ENCODE measurements at places on chromosomes 1 and 21. TPM values are rescaled to one million over a fixed set of nuclear protein-coding genes. Genes with fewer than 3 reads are reported as not detected.

The GJA4 gene
- total RNA-seq: 347 TPM

DNA sequence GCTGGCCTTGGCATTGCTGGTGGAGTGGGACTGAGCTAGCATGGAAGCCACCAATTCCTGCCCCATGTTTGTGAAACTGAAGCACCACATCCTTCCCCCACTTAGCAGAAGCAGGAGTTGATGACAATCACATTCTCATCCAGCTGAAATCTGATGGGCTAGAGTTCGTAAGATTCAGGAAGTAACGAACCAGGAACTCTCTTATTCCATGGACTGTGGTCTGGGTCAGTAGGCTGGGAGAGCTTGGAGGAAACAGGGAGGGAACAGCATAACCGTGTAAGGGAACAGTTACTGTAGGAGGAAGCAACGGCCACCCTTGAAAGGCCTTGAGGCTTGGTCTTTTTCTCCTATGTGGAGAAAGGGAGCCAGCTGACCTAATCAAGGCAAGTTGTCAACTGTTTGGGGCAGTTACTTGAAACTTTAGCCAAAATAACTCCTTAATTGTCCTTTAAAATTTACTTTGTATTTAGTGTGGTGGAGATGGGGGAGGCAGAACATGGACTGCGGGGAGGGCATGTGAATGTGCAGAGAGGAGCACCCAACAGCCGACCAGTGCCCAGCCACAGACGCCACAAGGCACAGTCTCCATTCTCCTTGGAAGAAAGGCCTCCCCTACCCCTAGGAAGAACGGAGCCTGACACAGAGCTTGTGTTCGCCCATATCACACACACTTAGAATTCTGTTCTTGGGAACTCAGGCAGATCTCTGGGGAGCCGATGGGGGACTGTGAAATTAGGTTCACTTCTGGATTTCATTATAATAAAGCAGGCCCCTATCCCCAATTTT, 2.0 kb upstream of the COQ8A start:
- peaks cover 3% of the 10 kb centered on the region for H3K36me3 ChIP-seq
- H3K27me3 ChIP-seq: peaks cover 15% of the 10 kb centered on the region
- no peak overlapping the region for H3K4me3 ChIP-seq
- no peak for DNase-seq

The ZNF496 gene
- 76.5 TPM for total RNA-seq

GRCh38 chr1:69413129-69413528, 154.6 kb upstream of the LRRC7 start:
- H3K27ac ChIP-seq: no peak overlapping the region
- H3K4me1 ChIP-seq: no peaks in the 10 kb centered on the region
- no peaks in the 10 kb centered on the region for H3K36me3 ChIP-seq
- no peak for DNase-seq
- no peaks in the 10 kb centered on the region for H3K27me3 ChIP-seq

DNA sequence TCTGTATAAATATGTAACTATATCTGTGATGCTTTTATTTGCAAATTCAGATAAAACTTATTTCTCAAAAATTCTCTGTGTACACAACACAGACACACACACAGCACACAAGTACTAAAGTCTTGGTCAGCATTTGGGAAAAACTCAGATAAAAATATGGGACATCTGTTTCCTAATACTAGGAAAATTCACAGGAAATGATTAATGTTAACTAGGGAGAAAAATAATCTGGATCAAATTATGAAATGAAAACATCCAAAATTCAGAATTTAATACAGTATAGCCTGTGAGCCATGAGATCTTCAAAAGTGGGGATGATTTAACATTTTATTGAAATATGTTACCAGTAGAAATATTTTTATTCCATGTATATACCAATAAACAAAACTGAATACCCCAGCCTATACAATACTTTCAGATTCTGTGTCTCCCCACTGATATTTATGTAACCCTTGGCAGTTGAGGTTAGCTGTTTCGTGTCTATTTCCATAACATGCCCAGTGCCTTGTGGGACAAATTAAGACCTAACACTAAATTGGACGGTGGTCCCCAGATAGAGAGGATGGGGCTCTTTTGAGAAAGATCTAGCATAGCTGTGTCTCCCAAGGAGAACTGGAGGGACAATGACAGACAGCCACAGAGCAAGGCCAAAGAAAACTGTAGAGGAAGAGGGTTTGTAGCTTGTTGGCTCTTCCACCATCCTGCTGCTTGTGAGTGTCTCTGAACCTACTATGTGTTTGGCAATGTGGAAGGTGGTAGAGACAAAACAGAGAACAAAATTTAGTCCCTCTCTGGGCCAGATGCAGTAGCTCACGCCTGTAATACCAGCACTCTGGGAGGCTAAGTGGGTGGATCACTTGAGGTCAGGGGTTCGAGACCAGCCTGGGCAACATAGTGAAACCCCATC, 47.2 kb downstream of the GNG12 start:
- no peaks in the 10 kb centered on the region for H3K36me3 ChIP-seq
- no peak overlapping the region for H3K4me3 ChIP-seq
- no peak overlapping the region for H3K27ac ChIP-seq
